A549 treated with dexamethasone at 1 μM for 4 hours (cell line): ENCODE measurements at places on chromosomes 2 and 18. TPM values are rescaled to one million over a fixed set of nuclear protein-coding genes. Genes with fewer than 3 reads are reported as not detected.

CAB39 gene
- total RNA-seq: 50.0 to 70.9 TPM (median 64.7 TPM) in 5 replicates

PLA2R1 gene
- total RNA-seq: 1.7 to 2.7 TPM (median 2.2 TPM) in 5 replicates

TANK gene
- 24.9 to 39.2 TPM (median 32.0 TPM) in 5 replicates for total RNA-seq

TRAK2 gene
- total RNA-seq: 12.9 to 17.3 TPM (median 16.8 TPM) in 5 replicates

EN1 gene
- total RNA-seq: 0.61 to 0.91 TPM (median 0.83 TPM) in 5 replicates

ZNF804A gene
- total RNA-seq: not detected in 5 replicates

LINC00305 gene
- total RNA-seq: not detected in 5 replicates

SNTG2 gene
- total RNA-seq: not detected in 5 replicates

ATP6V1C2 gene
- total RNA-seq: 0.11 to 0.37 TPM (median 0.14 TPM) in 5 replicates

PLCL1 gene
- total RNA-seq: 0.02 TPM in 1 of 5 replicates, not detected in the others

SPHKAP gene
- total RNA-seq: 0.01 TPM in 1 of 5 replicates, not detected in the others

ARHGAP15 gene
- total RNA-seq: 0.14 TPM in 1 of 5 replicates, not detected in the others

ALS2 gene
- total RNA-seq: 9.5 to 13.5 TPM (median 12.0 TPM) in 5 replicates

CAPN13 gene
- total RNA-seq: 0.06 to 0.22 TPM (median 0.12 TPM) in 4 of 5 replicates, not detected in the other

MIB1 gene
- 5.2 to 11.9 TPM (median 10.0 TPM) in 5 replicates for total RNA-seq

ATP8B1 gene
- total RNA-seq: 5.3 to 8.5 TPM (median 7.6 TPM) in 5 replicates

KANSL1L gene
- total RNA-seq: 0.52 to 1.1 TPM (median 0.67 TPM) in 5 replicates

TMEM87B gene
- total RNA-seq: 14.4 to 18.7 TPM (median 16.7 TPM) in 5 replicates

PLGLB1 gene
- 0.59 to 0.86 TPM (median 0.66 TPM) in 5 replicates for total RNA-seq

GAREM2 gene
- 4.4 to 8.7 TPM (median 7.2 TPM) in 5 replicates for total RNA-seq

ID2 gene
- total RNA-seq: 66.7 to 115 TPM (median 83.8 TPM) in 5 replicates

ZBTB7C gene
- total RNA-seq: 0.16 to 0.53 TPM (median 0.19 TPM) in 5 replicates

NT5C1B gene
- total RNA-seq: not detected in 5 replicates

DUSP19 gene
- 0.53 to 1.1 TPM (median 1.0 TPM) in 5 replicates for total RNA-seq

LCT gene
- total RNA-seq: 0.01 to 0.04 TPM (median 0.02 TPM) in 4 of 5 replicates, not detected in the other

GKN2 gene
- 1.5 to 2.9 TPM (median 2.0 TPM) in 5 replicates for total RNA-seq

NPHP1 gene
- total RNA-seq: 6.1 to 8.2 TPM (median 6.5 TPM) in 5 replicates

GDF7 gene
- total RNA-seq: 0.08 to 0.15 TPM (median 0.11 TPM) in 5 replicates

NETO1 gene
- total RNA-seq: 0.04 TPM in 1 of 5 replicates, not detected in the others

GALNT14 gene
- 43.5 to 47.4 TPM (median 44.3 TPM) in 5 replicates for total RNA-seq

CLIP4 gene
- total RNA-seq: 14.4 to 24.3 TPM (median 20.9 TPM) in 5 replicates

ECEL1 gene
- total RNA-seq: 0.15 to 0.28 TPM (median 0.21 TPM) in 5 replicates

RAD51AP2 gene
- not detected in 5 replicates for total RNA-seq

THOC1 gene
- 17.6 to 20.0 TPM (median 18.7 TPM) in 5 replicates for total RNA-seq

EML6 gene
- total RNA-seq: 0.34 to 1.2 TPM (median 1.0 TPM) in 5 replicates

TUBB8B gene
- total RNA-seq: 0.12 TPM in 1 of 5 replicates, not detected in the others

RBBP8 gene
- 23.3 to 28.7 TPM (median 23.7 TPM) in 5 replicates for total RNA-seq

NOL4 gene
- not detected in 5 replicates for total RNA-seq

CAD gene
- 46.1 to 66.1 TPM (median 64.5 TPM) in 5 replicates for total RNA-seq

ACKR3 gene
- total RNA-seq: 7.7 to 14.4 TPM (median 12.5 TPM) in 5 replicates

LAMA3 gene
- total RNA-seq: 45.2 to 74.1 TPM (median 63.0 TPM) in 5 replicates

ACADL gene
- 0.06 to 0.14 TPM (median 0.07 TPM) in 3 of 5 replicates, not detected in the others for total RNA-seq

STARD6 gene
- 0.21 TPM in 1 of 5 replicates, not detected in the others for total RNA-seq

ACTR3 gene
- 238 to 293 TPM (median 277 TPM) in 5 replicates for total RNA-seq

CDKL4 gene
- not detected in 5 replicates for total RNA-seq

POTEJ gene
- total RNA-seq: not detected in 5 replicates

MARCHF7 gene
- 48.3 to 68.0 TPM (median 63.1 TPM) in 5 replicates for total RNA-seq

LYPD6B gene
- 0.07 TPM in 1 of 5 replicates, not detected in the others for total RNA-seq

DSC2 gene
- 0.64 to 1.1 TPM (median 1.0 TPM) in 5 replicates for total RNA-seq

HOXD10 gene
- 4.1 to 6.7 TPM (median 5.3 TPM) in 5 replicates for total RNA-seq

MC4R gene
- not detected in 5 replicates for total RNA-seq

LIMS2 gene
- 6.2 to 11.8 TPM (median 7.9 TPM) in 5 replicates for total RNA-seq

RAB31 gene
- total RNA-seq: 18.7 to 24.9 TPM (median 22.5 TPM) in 5 replicates

CYP27C1 gene
- total RNA-seq: 2.4 to 4.4 TPM (median 4.1 TPM) in 5 replicates

APCDD1 gene
- 0.07 to 0.11 TPM (median 0.07 TPM) in 3 of 5 replicates, not detected in the others for total RNA-seq

ALPG gene
- total RNA-seq: 0.37 to 0.74 TPM (median 0.49 TPM) in 5 replicates

BMPR2 gene
- 11.0 to 19.3 TPM (median 17.8 TPM) in 5 replicates for total RNA-seq
